ENCODE measurements at places on chromosomes 7 and 10.
A peak's percentile ranks its signal among the peaks of the same experiment; 100 is the strongest.

DNA sequence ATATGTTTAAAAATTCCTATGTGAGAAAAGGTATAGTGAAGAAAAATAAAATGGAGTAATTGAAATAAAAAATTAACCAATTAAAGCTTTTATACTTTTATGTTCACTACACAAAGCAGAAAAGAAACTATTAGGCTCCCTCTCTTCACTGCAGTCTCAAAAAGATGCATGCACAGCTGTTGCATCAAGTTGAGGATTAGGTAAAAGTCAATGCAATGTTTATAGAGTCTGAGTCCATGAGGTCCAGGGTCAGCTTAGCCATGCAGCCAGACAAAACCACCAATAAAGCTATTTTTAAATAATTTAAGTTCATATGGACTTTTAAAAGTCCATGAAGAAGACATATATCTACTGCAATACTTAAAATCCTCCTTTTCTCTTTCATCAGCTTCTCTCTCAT lies 31.1 kb upstream of the ING3 start:
- no peak for DNase-seq

DNA sequence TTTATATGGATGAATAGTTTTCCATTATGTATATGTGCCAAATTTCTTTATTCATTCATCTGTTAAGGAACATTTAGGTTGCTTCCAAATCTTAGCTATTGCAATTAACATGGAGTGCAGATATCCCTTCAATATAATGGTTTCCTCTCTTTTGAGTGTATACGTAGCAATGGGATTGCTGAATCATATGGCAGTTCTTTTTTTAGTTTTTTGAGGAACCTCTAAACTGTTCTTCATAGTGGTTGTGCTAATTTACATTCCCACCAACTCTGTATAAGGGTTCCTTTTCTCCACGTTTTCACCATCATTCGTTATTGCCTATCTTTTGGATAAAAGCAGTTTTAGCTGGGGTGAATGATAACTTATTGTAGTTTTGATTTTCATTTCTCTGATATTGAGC lies 46.5 kb downstream of the FAS start:
- DNase-seq = no peak

DNA sequence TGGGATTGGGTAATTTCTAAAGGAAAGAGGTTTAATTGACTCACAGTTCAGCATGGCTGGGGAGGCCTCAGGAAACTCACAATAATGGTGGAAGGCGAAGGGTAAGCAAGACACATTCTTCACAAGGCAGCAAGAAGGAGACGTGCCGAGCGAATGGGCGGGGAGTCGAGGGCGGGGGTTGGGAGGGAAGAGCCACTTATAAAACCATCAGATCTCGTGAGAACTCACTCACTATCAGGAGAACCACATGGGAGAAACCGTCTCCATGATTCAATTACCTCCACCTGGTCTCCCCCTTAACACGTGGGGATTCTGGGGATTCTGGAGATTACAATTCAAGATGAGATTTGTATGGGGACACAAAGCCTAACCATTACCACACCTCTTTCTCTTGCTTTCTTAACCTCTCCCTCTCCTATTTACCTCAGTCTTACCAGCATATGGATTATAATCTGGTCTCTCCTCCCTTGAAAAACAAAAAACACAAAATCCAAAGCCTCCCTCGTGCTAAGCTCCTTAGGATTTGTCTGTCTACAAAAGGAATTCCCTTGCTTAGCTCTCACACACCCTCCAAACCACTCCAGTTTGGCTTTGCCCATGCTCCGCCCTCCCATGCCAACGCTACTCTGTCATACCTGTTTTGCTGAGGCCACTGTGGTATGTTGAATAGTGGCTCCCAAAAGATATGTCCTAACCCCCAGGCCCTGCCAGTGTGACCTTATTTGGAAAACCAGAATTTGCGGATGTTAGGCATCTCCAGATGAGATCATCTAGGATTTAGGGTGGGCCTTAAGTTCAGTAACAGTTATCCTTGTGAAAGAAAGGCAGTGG lies 19.6 kb upstream of the EFCAB10 start:
- no peak for DNase-seq

DNA sequence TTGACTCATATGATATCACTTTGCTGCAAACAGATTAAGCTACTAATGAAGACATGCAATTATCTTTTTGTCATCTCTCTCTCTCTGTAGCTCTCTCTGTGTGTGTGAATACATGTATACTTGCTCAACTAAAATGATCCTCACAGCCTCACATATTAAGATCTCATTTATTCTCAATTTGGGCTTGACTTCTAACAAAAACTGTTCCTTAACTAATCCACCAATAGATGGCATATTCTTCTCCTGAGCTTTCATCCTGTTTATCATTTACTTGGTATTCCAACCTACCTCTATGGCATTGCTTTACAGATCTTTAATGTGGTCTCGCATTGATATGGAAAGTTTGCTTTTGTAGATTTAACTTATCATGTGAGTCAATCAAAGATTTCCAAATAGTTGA lies 540.4 kb downstream of the CNTNAP2 start:
- no peak for DNase-seq

DNA sequence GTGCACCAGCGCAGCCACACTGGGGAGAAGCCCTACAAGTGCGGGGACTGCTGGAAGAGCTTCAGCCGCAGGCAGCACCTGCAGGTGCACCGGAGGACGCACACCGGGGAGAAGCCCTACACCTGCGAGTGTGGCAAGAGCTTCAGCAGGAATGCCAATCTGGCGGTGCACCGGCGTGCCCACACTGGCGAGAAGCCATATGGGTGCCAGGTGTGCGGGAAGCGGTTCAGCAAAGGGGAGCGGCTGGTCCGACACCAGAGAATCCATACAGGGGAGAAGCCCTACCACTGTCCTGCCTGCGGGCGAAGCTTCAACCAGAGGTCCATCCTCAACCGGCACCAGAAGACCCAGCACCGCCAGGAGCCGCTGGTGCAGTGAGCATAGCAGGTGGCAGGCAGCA lies 12.9 kb downstream of the ZSCAN25 start:
- no peak for DNase-seq

- DNase-seq = no peak
Observed at GRCh38 chr7:69256634-69257081, 341.6 kb upstream of the AUTS2 start.

GRCh38 chr7:102934701-102935100 lies 21.9 kb downstream of the LRRC17 start:
- DNase-seq = no peak

DNA sequence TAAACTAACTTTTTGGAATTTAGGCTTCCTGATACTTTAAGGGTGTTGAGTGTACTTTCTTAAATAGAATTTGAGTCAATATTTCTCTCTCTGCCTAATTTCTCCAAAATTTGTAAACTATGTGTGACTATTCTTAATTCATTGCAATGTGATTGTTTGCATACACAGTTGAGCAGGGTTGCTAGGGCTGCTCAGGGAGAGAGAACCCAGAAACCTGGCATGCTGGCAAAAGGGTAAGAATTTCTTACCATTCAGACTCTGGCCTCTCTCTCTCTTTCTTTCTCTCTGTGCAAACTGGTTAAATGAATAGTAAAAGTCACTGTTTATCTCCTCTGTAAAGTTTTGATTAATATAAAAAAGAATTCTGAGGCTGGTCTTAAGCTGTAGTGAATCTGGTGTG lies 51.0 kb upstream of the NAMPT start:
- no peak for DNase-seq

DNA sequence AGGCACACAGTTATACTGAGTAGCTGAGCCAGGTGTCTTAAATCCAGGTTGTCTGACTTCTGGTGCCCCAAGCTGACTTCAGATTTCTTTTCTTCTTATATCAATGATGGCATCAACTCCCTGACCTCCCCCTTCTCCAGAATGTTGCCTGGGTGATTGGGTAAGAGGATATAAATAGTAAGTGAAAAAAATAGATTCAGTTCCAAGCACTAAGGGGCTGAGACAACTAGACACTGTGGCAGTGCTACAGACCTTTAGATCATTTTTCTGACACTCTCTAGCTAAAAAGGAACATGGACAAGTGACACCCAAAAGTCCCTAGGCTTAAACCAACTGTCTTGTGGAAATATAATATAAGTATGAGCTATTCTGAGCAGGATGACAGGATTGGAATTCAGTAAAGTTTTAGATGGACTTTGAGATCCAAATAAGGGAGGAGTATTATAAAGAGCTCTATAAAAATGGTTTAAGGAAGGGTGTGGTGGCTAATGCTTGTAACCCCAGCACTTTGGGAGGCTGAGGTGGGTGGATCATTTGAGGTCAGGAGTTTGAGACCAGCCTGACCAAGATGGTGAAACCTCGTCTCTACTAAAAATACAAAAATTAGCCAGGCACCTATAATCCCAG lies 589.1 kb upstream of the GALNT17 start:
- no peak for DNase-seq

DNA sequence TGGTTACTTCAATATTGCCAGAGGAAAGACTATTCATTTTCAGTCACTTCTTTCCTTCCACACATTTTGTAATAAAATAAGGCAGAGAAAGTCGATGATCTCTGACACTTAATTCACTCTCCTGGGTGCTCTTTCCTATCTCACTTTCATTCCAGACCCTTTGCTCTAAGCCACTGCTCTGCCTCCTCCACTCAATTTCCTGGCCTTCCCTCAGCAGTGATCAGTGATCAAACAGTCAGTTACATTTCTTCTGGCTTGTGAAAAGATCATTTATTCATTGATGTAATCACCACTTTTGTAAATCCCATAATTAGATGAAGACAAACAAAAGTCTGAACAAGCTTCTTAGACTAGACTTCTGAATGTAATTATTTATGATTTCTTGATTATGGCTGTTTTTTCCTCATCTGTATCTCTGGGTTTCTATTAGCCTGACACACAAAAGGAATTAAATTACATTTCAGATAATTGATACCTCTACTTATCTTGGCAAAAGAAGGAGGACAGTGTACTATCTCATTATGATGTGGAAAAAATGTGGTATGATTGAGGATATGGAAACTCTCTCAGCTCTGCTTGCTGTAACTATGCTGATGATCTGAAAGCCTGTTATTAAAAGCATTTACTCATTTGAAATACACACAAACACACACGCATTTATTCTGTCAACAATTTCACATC lies 1102.3 kb downstream of the GRM8 start:
- no peak for DNase-seq

DNA sequence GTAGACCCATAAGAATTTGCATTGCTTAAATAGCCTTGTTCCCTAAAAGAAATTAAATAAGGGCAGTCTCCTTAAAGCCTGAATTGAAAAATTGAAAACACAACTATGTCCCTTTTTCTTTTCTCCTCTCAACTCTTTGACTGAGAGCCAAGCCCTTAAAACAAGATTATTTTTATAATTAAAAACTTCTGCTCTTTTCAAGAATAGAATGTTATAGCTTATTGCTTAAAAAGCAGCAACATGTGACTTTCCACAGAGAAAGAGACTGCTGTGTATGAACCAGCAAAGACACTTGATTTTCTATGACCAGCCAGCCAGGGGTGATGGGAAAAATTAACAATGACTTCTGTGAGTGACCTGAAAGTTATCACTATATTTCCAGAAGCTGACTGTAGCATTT lies 295.2 kb upstream of the CELF2 start:
- DNase-seq = no peak

DNA sequence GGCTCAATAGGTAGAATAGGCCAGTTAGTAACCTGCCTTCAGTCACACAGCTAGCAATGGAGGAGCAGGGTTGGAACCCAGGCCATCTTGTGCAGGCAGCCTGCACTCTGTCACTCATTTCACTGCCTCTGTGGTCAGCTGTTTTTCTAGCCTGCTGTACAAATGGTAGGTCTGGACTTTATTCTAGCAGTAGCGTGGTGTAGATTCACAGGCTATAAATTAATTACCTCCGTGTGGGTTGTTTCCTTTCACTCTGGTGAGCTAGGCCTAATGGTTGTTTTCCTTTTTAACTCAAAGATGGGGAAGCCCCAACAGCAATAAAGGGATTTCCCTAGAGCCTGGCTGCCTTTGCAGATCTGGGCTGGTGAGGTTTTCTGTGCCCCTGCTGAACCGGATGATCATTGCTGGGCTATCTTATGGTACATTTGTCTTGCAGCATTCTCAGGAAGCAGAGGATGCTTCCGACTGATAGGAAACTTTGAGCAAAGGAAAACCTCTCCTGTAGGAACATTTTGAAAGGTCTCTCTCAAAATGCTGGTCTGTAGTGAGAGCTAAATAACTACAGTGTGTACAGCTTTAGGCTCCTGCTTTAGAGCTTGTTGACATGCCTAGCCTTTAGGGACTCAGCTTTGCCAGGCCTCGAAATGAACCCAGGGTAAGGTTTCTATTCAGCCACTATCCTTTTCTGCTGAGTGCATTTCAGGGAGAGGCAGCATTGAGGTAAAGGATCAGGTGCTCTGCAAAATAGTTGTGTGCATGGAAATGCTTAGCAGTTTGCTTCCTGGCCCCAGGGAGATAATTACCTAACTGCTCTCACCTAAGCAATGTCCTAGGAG lies 157.4 kb downstream of the ST7 start:
- DNase-seq = no peak

GRCh38 chr10:46536171-46536570 lies 20.3 kb downstream of the GPRIN2 start:
- DNase-seq = no peak

GRCh38 chr7:106246902-106247711 lies 37.7 kb downstream of the NAMPT start:
- no peak for DNase-seq

DNA sequence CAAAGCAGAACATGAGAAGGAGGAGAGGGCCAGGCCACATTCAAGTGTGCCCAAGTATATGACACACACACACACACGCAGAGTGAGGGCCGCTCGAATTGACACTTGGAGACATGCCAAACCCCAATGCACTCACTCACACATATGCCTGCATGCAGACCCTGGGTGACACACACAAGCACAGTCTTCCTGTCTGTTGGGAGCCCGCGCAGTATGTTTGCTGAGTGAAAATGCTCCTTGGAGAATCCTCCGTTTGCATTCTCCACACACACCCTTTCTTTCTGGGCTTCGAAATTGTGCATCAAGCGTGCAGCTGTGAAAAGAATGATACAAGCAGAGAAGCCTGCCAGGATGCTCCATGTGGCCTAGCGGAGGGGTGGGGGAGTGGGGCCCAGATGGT lies 120.9 kb downstream of the PLXNA4 start:
- peak; percentile 8 for DNase-seq

- no peak for DNase-seq
Observed at GRCh38 chr10:87671139-87671815, 11.6 kb downstream of the PAPSS2 start.

GRCh38 chr7:46352004-46352954 lies 431.2 kb upstream of the IGFBP3 start:
- no peak for DNase-seq

DNA sequence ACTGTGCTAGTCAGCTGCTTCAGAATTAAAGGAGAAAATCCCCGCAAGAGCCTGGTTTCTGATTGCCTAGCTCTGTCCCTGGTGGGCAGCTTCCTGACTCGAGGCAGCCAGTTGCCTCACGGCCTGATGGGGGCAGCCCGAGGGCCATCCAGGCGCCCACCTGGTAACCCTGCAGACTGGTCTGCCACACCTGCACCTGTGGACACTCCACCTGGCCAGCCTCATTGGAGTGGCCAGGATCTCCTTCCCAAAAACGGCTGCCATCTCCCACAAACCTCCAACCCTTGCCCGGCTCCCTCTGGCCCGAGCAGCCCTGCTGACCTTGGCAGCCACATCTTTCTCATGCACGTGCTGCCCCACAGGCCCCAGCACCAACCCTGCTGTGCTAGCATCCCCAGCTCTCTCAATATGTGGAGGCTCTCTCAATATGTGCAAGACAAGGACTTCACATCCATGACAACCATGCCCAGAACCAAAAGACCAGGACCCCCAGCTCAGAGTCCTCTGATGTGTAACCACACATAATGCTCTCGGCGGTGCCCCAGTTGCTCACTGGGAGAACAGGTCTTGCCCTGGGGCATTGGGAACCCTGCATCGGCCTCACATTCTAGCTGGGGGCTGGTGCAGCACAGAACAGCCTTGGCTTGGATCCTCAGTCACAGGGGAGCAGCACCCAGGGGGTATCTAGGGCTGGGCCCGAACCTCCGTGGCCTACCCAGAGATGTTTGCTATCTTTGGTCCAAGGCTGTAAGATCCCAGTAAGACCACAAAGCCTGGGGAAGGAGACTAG lies 14.6 kb downstream of the DRGX start:
- no peak for DNase-seq

Data from activated CD8-positive, alpha-beta memory T cell treated with anti-CD3 and anti-CD28 coated beads for 1 hour (primary cell).